ENCODE measurements at places on chromosomes 12 and 14.
A peak's percentile ranks its signal among the peaks of the same experiment; 100 is the strongest.

DNA sequence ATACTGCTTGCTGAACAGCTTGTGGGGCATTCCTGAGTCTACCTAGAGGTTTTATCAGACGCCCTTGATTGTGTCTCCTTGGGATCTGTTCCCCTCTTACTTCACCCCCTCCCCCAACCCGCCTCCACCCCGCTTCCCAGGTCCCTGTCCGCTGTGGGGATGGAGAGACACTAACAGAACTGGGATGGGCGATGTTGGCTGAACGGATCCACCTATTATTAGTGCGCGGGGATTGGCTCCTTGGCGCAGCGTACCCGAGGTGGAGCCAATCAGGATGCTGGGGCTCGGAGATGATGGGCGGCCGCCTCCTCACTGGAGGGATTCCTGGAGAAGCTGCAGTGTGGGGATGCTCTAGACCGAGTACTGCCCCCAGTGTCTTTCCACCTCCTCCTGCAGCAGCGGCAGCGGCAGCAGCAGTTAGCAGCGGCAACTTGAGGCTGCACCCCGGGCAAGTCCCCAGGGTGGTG, at the start of gene SYT1:
Gene SYT1 (plus strand): TSS at position 372 of the 467 bp plus-strand sequence.
- peak; percentile 92 for DNase-seq

DNA sequence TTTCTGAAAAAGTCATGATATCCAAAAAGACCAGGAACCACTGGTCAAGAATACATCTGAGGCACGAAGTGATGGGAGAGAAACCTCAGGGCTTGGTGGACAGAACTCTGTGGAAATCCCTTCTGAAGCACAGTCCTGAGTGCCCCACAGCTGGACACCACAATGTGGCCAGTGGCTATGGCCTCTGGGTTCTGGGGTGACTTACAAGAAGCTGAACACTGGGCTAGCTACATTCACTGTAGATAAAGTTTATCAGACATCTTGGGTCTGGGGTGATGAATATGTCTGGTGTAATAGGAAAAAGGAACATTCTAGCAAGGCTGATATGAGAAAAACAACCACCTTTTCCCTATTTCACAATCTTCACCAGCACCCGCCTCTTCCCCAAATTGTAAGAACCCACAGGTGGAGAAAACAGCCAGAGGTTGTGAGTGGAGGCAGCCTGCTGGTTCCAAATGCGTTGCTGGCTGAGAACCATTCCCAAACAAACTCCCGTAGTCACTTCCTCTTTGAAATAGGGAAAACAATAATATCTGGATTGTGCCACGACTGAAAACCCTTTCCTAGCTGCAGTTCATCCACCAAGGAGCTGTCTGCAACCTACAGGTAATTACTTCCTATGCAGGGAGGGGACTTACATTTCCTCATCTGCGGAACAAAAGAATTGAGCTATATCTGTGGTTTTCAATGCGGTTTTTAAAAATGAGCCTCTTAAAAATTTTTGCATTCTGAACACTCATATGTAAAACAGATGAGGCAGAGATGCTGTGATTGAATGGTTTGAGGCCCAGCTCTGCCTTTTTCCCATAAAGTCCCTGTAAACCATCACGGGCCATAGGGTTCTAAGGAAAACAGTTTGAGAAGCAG, 193.6 kb downstream of the SLC41A2 start:
- DNase-seq, result no peak

GRCh38 chr12:50248883-50249282, 34.4 kb downstream of the LIMA1 start:
- DNase-seq, result no peak

GRCh38 chr14:95011445-95012006, 145.8 kb downstream of the DICER1 start:
- no peak for DNase-seq

- DNase-seq, result no peak
Measured at GRCh38 chr14:103523575-103523954, 935 bp upstream of the CKB start.

- DNase-seq, result no peak
Measured at GRCh38 chr14:64935508-64935907, 7.0 kb downstream of the GPX2 start.

- DNase-seq, result peak; percentile 84
Measured at GRCh38 chr12:54360717-54361456, 3.4 kb downstream of the GPR84 start.

- no peak for DNase-seq
Measured at GRCh38 chr12:107931761-107932160, 157.3 kb downstream of the ASCL4 start.

- no peak for DNase-seq
Measured at GRCh38 chr12:27869567-27869966, 89.5 kb upstream of the MANSC4 start.

DNA sequence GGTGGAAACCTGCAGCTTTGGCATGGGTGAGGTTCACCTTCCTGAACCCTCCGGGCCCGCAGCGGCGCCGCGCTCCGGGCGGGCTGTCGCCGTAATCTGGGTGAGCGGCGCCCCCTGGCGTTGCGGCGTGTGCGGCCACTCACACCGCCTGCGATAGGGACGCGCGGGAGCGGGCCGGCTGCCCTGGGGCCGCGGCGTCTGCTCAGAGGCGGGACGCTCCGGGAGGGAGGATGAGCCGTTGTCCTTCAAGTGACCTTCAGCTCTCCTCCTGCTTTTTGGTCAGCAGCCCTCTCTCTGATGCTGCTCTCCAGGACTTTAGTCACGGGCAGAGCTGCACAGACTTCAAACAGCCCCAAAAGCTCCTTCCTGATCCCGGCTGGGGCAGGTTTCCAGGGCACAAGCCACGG, 211.7 kb upstream of the FKBP4 start:
- peak; percentile 80 for DNase-seq

GRCh38 chr12:131035245-131035681, 81.6 kb downstream of the ADGRD1 start:
- no peak for DNase-seq

GRCh38 chr14:74468513-74468912, 24.6 kb downstream of the NPC2 start:
- DNase-seq, result no peak

DNA sequence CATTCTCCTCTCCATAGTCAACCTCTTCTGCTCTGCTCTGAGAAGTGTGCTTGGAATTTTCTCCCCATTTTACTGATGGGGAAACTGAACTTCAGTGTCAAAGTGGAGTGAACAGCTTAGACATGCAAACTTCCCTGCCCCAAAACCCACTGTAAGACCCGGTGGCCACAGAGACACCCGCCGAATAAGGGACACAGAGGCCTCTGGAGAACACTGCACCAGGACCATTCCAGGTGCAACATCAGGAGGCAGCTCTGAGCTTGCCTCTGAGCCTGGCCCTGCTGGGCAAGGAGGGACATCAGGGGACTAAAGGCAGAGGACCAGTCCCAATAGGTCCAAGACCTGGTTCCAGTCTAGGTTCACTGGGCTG, 1.7 kb downstream of the HDAC7 start:
- no peak for DNase-seq

- peak; percentile 62 for DNase-seq
Measured at GRCh38 chr12:49288412-49288853, 6.5 kb upstream of the PRPH start.

DNA sequence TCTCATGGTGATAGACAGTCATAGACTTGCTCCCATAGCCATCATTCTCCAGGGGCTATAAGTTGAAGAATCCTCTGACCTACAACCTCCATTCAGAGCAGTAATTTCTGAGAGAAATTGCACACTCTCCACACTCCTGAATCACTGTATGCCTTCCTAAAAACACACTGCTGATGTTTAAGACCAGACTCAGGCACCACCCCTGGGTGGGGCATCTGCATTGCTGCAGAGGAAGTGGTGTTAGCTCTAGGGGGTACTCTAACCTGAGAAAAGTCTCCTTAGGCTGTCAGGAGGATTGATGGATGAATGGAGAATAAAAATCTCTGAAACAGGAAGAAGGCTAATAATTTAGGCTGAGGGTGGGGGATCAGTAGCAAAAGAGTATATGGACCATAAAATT, 436.1 kb downstream of the DAD1 start:
- DNase-seq, result no peak

DNA sequence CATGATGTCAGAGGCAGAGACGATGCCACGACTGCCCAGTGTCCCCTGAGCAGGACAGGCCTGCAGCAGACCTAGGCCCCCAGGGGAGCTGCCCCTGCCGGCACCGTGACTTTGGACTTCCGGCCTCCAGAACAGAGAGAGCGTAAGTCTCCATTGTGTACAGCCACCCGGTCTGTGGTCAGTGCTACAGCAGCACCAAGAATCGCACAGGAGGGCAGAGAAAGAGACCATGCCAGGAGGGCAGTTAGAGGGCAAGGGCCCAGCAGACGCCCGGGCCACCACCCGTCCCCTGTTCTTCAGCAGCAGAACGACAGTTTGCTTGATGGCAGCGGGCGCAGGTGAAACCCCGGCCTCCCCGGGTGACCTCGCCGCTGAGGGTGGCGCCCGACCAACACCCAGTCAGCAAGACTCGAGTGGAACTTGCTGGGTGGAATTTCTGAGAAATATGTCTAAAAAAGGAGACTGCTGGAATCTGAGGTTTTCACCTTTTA, 19.7 kb downstream of the GALNT9 start:
- no peak for DNase-seq

- DNase-seq, result no peak
Measured at GRCh38 chr14:70137788-70138187, 51.0 kb downstream of the SLC8A3 start.

- no peak for DNase-seq
Measured at GRCh38 chr12:53739214-53740129, 12.2 kb upstream of the CALCOCO1 start.

All from Daoy (cell line).